ENCODE measurements at places on chromosomes 5 and 9. TPM values are rescaled to one million over a fixed set of nuclear protein-coding genes. Genes with fewer than 3 reads are reported as not detected.

OR1J4 gene
- total RNA-seq, result not detected

CTSV gene
- not detected for total RNA-seq

FAM221B gene
- total RNA-seq, result not detected

CAMK2A gene
- 2.5 TPM for total RNA-seq

DNA sequence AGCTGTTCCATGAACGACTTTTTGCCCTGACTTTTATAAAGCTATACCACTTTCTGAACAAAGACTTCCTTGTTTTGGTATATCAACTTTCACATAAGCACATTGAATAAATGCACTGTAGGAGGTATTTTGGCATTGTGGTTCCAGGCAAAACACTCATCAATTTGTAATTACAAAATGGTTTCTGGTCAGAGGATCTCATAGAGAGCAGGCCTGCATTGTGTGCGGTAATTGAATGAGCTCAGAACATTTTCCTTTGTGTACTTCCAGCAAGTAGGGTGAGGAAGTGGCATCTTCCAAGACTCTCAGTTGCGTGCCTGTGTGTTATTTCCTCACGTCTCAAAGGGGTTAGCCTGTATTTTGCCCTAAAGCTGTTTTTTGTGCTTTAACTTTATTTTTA lies 89.2 kb downstream of the PDE6A start:
- DNase-seq, result no peak

TMEM252 gene
- total RNA-seq, result not detected

GRCh38 chr9:116471093-116471906 lies 215.8 kb upstream of the TRIM32 start:
- DNase-seq, result peak; percentile 71

CKMT2 gene
- 5.9 TPM for total RNA-seq

PAEP gene
- not detected for total RNA-seq

DNA sequence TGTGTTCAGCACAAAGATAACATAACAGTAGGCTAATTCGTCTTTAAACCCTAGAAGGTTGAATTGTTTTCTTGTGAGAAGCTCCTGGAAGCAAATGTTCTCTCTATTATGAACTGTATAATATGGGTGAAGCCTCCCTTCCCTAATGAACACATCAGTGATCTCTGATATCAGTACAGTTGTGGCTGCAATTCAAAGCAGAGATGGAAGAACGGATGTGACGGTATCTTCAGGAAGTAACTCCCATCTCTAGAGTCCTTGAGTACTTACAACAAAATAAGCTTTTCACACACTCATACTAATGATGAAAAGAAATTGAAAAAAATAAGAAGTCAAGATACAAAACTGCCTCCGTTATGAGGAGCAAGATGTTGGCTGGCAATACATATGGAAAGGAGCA lies 4.5 kb downstream of the HCN1 start:
- DNase-seq, result no peak

RAD50 gene
- 31.5 TPM for total RNA-seq

GRCh38 chr5:34833976-34834793 lies 4.8 kb upstream of the TTC23L start:
- no peak for DNase-seq

GRCh38 chr5:60541980-60542379 lies 158.0 kb downstream of the DEPDC1B start:
- DNase-seq, result no peak

DNA sequence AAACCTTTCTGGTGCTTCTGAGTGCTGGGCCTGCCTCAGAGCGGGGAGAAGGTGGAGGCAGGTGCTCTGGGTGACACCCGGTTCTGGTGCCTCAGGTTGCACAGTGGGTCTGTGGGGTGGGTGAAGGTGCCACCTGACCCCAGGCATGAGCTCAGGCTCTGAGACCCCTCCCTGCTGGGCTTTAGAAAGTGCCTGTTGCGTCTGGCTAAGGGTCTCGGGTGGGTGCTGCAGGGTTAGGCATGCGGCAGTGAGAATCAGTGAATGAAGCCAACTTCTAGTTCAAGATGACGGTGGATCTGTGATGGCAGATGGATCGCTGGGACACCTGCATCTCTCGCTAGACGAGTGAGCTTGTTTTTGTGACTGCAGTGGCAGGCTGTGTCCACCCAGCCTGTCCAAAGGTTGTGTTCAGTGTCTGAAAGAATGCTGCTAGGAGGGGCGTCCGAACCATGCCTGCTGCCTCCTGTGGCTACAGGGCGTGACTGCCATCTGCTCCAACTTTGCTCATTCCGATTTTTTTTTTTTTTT lies 5.0 kb downstream of the SQSTM1 start:
- DNase-seq, result no peak

KIAA1958 gene
- total RNA-seq, result 5.8 TPM

DNA sequence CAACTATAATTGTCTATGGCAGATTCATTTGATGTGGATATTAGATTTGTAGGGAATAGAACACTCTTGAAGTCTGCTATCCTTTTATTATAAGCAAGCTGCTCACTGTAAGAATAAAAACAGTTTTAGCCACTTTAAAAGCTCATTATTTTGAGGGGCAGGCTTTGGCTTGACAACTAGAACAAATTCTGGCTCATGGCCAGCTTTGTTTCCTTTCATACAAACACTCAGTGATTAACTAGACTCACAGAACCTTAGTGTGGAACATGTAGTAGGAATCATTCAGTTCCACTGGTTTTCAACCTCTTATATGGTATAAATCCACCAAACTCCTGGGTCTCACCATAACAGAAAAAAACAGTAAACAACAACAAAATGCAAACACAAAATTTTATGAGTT lies 27.4 kb upstream of the CEP120 start:
- no peak for DNase-seq

DNA sequence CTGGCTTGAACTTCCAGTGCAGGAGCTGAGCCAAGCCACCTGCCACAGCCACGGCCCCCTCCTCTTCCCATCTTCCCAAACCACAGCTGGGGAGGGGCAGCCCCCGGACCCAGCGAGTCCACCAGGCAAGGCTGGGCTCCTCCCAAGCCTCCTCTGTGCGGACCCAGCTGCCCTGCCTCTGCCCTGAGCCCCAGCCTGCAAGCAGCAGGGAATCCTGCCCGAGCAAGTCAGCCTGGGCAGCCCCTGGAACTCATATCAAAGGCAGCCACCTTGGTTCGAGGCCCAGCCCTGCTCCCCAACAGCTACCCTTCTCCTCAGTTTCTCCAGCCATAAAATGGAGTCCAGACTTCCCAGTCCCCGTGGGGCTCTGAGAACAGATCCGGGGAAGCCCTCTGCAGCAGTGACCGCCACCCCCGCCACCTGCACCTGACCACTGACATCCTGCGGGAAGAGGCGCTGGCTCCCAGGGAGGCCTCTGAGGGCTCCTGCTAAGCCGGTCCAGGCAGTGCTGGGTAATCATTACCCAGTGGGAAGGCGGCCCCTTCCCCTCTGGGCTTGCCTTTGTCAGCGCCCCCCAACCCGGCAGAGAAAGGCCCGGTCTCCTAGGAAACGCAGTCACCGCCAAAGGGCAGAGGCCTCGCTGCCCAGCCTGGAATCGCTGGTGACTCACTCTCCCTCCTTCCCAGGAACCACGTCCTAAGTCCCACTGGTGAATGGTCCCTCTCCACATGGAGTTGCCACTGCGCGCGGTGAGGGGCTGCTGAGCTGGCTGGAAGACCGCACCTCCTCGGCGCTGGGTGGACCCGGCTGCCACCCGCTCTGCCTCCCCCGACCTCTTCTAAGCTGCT lies 1.5 kb downstream of the VAV2 start:
- DNase-seq, result peak; percentile 49

- DNase-seq, result no peak
These were observed 98.9 kb downstream of the CEMIP2 start for GRCh38 chr9:71669284-71669995.

DNA sequence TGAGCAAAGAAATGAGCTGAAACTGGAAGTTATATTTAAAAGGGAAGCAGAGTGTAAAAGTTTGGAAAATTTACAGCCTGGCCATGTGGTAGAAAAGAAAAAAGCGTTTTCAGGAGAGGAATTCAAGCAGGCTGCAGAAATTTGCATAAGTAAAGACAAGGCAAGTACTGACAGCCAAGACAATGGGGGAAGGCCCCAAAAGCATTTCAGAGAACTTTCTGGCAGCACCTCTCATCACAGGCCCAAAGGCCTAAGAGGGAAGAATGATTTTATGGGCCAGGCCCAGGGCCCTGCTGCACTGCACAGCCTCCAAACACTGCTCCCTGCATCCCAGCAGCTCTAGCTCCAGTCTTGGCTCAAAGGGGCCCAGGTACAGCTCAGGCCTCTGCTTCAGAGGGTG lies 169.7 kb downstream of the GLIS3 start:
- no peak for DNase-seq

DAPK1 gene
- total RNA-seq, result 71.1 TPM

DNA sequence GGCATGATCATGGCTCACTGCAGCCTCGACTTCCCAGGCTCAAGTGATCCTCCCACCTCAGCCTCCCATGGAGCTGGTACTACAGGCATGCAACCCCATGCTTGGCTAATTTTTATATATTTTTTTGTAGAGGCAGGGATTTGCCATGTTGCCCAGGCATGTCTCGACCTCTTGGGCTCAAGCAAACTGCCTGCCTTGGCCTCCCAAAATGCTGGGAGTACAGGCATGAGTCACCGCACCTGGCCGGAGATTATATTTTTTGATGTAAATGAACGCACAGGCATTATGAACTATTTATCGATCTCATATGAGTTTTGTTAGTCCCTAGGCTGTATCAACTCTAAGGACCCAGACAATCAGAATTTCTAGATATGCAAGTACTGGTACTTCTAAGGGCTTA lies 25.5 kb upstream of the CEP120 start:
- DNase-seq, result no peak

GRCh38 chr9:5873439-5873838 lies 17.2 kb upstream of the MLANA start:
- DNase-seq, result no peak

- DNase-seq, result no peak
These were observed 25.4 kb upstream of the RASGRF2 start for GRCh38 chr5:80934751-80935150.

DNA sequence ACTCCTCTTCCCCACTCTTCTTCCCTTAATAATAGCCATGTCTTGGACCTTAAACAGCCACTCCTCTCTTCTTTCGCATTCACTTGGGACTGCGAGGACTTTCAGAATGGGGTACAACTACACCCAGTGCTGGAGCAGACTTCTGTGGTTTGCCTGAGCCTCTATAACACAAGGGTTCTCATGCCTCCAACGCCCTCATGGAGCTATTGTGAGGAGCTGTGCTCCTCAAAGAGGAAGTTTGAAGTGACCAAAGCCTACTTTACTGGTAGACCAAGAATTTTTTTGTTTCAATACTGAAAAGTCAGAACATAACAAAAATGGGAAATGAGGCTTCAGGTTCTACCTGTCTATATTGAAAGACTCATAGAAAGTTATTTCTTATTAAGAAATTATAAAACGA lies 316.4 kb downstream of the PIK3R1 start:
- no peak for DNase-seq

DNA sequence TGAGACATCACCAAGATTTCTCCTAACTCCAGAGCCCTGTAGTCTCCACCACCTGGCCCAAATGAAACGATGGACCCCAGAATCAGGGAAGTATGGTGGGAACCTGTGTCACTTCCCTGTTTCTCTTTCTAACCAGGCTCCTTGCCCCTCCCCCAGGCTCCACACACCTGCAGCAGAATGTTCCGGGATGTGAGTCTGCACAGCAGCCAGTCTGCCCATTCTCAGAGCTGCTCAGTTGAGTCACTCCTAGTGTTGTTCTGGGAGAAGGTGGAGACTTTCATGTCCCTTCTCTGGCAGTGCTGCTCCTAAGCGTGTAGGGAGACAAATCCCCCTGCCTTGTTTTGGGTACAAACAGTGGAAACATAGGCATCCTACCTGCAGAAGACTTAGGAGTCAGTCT lies 76.0 kb upstream of the XPA start:
- DNase-seq, result no peak

- no peak for DNase-seq
These were observed 207.6 kb upstream of the DMRTA1 start for GRCh38 chr9:22238809-22239684.

GRCh38 chr9:38309324-38310195 lies 82.9 kb upstream of the ALDH1B1 start:
- DNase-seq, result no peak

DNA sequence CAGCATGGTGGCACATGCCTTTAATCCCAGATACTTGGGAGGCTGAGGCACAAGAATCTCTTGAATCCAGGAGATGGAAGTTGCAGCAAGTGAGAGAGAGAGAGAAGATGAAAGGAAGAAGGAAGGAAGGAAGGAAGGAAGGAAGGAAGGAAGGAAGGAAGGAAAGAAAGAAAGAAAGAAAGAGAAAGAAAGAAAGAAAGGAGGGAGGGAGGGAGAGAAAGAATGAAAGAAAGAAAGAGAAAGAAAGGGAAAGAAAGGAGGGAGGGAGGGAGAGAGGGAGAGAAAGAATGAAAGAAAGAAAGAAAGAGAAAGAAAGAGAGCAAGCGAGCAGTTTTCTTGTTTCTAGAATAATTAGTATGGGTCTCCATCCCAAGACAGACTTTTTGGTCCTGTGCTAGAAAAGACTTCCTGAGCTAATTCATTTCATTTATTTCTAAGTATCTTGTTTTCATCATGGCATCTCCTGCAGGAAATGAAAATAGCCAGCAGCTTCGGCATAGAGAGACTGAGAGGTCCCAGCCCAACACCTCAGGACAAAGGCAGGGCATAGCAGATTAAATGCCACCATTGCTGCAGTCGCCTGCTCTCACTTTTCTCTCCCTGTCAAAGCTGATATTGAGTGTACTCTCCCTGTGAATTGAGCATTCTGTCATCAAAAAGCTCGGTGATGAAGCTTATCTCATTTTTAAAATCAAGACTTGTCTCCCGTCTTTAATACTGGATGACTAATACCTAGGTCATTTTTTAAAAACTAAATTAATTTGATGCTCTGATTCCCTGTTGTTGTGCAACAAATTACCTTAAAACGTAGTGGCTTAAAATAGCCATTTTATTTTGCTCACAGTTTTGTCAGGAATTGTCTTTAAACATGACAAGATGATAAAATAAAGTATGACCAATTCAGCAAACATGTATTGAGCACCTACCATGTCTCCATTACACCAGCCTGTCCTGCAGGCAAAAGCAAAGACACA lies 91.8 kb upstream of the ADRA1B start:
- DNase-seq, result no peak

- no peak for DNase-seq
These were observed 28.4 kb downstream of the JADE2 start for GRCh38 chr5:134553821-134554267.

DNA sequence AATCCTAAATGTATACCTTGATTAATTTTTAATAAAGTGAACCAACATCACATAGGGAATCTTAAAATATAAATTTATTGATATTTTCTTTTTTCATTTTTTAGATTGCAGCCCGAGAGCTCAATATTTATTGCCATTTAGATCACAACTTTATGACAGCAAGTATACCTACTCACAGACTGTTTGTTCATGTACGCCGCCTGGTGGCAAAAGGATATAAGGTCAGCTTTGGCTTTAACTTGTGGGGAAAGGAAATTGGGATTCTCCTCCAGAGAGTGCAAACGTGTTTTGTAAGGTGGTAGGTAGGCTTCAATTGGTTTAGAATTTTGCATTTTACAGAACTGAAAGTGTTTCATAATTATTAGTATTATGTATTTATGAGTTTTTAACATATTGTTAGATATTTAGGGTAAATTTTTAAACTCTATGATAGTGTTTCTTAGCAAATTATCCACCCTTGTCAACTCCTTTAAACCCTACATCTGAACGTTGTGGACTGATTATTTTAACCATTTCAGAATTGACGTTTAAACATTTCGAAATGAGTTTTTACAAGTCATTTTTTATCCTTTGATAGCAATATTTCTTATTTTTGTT lies 17.5 kb upstream of the DHFR start:
- peak; percentile 84 for DNase-seq

All from sciatic nerve (tissue), 2 donors.